ENCODE measurements at places on chromosomes 6 and 20.

DNA sequence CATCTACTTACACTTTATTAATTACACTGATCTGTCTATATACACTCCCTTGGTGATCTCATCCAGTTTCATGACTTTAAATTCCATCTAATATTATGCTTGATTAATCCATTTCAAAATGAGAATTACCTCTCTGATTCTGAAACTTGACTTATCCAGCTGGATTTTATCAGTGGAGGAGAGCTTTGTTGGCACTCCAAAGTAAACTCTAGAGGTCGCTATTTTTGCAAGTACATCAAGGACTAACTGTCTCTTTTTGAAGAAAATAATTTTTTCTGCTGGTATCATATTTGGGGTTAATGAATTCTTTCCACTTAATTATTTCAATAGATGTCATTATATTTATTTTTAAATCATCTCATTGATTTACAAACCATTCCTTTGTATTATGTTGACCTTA lies 630.3 kb upstream of the MAN1A1 start:
- peak; percentile 12 for DNase-seq

DNA sequence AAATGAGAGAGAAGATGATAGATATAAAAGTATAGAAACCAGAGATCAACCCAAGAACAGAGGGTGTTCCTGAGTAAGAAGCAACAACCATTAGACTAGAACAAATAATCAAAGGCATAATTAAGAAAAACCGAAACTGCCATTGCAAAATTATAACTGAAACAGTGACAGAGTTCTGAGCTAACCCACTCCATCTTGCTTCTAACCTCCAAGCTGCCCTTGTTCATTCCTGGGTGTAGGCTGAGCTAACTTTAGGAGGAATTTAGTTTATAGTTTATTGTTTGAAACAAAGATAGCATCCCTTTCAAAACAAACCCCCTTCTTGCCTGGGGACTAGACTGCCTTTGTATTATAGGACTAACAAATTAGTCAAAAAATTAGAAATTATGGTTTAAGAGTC lies 56.1 kb upstream of the PRND start:
- no peak for DNase-seq

DNA sequence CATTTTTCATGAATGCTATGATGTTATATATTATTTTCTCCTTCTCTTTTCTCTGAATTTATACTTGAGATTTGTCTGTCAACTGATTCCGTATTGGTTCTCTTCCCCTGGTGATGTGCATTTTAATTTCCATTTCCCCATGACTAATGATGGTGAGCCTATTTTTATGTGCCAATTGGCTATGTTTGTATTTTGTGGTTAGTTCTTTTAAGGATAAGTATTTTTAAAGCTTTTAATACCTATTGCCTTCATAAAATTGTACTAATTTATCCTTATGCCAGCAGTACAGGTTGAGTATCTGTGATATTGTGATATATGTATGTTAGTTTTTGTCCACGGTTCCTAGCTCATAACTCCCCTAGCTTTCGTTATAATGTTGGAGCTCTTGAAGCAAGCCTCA lies 2.8 kb downstream of the POLH start:
- no peak for DNase-seq

DNA sequence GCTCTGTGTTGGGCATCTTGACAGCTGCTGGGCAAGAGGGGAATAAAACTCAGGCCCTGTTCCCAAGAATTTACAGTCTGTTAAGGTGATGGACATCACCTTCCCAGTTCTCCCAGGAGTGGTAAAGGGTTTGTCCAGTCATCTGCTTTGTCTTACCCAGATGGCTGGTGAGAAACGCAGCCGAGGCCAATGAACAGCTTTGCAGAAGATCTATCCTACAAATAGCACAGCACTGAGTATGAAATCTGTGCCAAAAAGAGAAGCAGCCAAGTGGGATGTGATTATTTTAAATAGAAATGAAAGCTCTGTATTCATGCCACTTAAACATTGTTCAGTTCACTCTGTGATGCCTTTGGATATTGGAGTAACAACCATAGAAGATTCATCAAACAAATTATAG lies 132.7 kb upstream of the SLC22A16 start:
- no peak for DNase-seq

GRCh38 chr6:8948733-8949132 lies 513.4 kb upstream of the SLC35B3 start:
- DNase-seq, result no peak

DNA sequence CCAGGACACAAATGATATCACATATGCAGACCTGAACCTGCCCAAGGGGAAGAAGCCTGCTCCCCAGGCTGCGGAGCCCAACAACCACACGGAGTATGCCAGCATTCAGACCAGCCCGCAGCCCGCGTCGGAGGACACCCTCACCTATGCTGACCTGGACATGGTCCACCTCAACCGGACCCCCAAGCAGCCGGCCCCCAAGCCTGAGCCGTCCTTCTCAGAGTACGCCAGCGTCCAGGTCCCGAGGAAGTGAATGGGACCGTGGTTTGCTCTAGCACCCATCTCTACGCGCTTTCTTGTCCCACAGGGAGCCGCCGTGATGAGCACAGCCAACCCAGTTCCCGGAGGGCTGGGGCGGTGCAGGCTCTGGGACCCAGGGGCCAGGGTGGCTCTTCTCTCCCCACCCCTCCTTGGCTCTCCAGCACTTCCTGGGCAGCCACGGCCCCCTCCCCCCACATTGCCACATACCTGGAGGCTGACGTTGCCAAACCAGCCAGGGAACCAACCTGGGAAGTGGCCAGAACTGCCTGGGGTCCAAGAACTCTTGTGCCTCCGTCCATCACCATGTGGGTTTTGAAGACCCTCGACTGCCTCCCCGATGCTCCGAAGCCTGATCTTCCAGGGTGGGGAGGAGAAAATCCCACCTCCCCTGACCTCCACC lies 42.2 kb downstream of the SIRPA start:
- no peak for DNase-seq

DNA sequence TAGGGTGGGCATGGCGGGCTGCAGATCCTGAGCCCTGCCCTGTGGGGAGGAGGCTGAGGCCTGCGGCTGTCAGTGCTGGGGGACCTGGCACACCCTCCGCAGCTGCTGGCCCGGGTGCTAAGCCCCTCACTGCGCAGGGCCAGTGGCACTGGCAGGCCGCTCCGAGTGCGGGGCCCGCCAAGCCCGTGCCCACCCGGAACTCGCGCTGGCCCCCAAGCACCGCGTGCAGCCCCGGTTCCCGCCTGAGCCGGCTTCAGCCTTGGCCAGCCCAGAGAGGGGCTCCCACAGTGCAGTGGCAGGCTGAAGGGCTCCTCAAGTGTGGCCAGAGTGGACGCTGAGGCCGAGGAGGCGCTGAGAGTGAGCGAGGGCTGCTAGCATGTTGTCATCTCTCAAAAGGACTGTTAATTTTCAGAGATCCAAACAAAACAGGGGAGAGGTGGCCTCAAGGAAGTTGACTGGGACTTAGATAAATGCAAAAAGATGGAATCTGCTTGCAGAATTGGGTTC lies 74.5 kb upstream of the RBM24 start:
- no peak for DNase-seq

DNA sequence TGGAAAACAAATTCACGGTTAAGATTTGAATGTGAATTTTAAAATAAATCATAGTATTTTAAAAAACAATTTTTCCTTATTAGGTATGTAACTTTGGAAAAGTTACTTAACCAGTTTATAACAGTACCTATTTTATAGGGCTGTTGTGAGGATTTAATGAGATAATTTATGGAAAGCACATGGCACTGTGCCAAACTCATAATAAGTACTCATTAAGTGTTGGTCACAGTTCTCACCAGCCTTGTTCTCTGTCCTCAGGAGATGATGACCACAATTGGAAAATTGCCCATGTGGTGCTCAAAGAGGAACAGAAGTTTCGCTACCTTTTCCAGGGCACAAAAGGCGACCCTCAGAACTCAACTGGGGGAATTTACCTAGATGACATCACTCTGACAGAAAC lies 39.6 kb downstream of the MEP1A start:
- no peak for DNase-seq

DNA sequence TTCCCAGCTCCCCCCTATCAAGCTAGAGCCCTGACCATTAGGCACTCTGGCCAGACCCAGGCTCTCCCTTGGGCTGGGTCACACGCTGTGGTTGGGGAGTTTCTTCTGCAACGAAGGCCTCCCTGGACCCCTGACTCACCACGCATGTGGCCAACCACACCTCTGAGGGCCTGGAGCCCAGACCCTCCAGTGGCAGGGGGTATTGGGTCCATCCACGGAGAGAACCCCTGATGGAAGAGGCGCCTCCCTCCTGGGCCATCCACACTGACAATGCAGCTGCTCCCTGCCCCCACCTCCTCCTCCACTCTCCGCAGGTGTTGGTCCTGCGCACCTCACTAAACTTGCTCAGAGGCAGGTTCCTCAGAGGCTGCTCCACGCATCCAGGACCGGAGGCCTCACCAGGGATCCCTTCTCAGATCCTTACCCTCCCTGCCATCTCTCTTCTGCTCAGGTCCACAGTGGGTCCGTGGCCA lies 125.4 kb downstream of the RNASET2 start:
- no peak for DNase-seq

GRCh38 chr20:19832875-19833274 lies 74.8 kb downstream of the RIN2 start:
- DNase-seq, result no peak

- DNase-seq, result peak; percentile 16
Observed at GRCh38 chr6:1645466-1646185, 35.9 kb downstream of the FOXC1 start.

GRCh38 chr6:12507636-12508035 lies 208.9 kb upstream of the PHACTR1 start:
- no peak for DNase-seq

DNA sequence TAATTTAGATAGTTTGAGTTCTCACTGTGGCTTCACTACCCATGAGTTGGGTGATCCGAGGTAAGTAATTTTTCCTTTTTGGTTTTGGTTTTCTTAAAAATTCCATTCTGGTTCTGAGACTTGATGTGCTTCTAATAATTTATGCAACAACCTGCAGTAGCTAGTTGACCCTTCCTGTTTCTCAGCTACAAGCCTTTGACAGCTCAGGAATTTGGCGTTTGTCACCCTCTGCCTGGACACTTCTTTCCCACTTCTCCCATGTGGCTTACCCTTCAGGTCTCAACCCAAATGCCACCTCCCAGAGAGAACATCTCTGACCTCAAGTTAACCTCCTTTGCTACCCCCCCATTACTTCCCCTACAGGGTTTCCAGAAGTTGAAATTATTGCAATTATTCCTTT lies 49.7 kb upstream of the TSHZ2 start:
- no peak for DNase-seq

DNA sequence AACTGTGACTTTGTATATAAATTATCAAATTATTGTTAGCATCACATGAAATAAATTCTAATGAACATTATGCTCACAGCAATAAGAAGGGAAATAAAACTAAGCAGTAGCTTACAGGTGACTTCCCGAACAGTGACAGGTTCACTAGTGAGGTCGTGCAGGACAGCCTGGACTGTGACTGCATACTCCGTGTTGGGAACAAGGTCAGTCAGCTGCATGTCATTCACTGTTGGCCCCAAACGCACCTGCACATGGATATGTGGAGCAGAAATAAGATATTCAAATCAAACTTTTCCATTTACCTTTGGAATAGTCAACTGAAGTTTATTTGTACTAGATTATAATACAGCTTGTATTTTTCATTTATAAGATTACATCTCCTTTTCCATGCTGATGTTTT lies 60.6 kb downstream of the COL12A1 start:
- DNase-seq, result no peak

- no peak for DNase-seq
Observed at GRCh38 chr20:61931476-61932198, 134.0 kb downstream of the TAF4 start.

- no peak for DNase-seq
Observed at GRCh38 chr6:111173946-111174345, 86.6 kb downstream of the SLC16A10 start.

- no peak for DNase-seq
Observed at GRCh38 chr6:168540713-168541291, 99.8 kb downstream of the SMOC2 start.

- no peak for DNase-seq
Observed at GRCh38 chr20:57837208-57838035, 127.6 kb upstream of the PMEPA1 start.

GRCh38 chr6:158879180-158879579 lies 60.0 kb upstream of the EZR start:
- no peak for DNase-seq

DNA sequence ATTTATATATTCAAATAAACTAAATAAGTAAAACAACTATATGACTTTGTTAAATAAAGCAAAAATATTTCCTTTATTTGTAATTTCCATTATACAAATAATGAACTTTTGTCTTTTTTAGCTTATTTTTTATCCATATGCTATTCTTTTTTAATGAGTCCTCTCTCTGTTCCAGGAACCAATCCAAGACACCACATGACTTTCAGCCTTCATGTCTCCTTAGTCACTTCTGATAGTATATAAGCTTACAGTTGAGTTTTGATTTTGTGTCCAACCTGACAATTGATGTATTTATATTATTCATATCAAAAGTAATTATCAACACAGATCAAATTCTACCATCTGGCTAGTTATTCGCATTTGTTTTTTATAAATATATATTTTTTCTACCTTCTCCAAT lies 582.3 kb upstream of the GJE1 start:
- no peak for DNase-seq

DNA sequence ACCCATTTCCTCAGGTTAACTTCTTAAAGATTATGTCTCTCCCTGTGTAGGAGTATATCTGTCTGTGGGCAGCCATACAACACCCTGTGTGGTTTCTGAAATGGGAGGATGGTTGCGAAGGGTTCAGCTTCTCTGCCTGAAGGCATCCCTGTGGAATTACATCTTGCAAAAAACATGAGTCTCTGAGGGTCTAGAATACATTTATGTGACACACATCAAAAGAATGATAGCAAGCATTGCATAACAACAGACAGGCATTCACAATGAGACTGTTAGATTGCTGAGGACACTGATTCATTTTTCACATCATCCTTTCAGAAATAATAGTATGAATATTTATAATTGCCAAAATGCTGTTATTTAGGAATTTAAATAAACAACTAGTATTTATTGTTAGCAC lies 670.9 kb downstream of the HTR1B start:
- DNase-seq, result peak; percentile 30

DNA sequence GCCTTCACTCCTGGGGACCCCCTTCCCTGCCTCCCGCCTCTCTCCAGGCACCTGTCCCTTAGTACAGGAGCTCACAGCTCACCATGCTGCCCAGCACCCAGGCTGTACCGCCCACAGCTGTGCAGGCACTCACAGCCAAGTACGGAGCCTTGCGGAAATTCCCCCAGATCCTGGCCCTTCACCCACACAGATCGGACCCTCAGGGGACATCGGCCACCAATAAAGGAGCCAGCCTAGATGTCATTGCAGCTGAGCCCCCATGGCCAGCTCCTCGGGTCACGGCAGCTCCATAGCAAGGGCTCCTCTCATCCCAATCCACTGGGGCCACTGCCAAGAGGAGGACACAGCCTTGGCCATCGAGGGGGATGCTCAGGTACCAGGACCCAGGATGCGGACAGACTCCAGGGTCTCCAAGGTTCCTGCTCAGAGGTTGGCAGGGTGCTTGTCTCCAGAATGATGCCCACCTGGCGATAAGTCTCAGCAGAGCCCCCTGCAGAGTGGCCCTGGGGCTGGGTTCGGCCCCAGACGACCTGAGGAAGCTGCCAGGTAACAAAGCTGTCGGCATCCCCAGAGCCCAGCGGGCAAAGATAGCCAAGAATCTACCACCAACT lies 82.3 kb downstream of the YTHDF1 start:
- no peak for DNase-seq

Measured in fibroblast of pulmonary artery (primary cell).